ENCODE measurements at places on chromosomes 5 and 9.

- no peak for DNase-seq
These were observed 74.4 kb downstream of the GLIS3 start for GRCh38 chr9:4225291-4226028.

- DNase-seq: no peak
These were observed 13.6 kb downstream of the MED27 start for GRCh38 chr9:132066057-132066456.

GRCh38 chr5:147446523-147446922, 63.3 kb downstream of the DPYSL3 start:
- DNase-seq: no peak

DNA sequence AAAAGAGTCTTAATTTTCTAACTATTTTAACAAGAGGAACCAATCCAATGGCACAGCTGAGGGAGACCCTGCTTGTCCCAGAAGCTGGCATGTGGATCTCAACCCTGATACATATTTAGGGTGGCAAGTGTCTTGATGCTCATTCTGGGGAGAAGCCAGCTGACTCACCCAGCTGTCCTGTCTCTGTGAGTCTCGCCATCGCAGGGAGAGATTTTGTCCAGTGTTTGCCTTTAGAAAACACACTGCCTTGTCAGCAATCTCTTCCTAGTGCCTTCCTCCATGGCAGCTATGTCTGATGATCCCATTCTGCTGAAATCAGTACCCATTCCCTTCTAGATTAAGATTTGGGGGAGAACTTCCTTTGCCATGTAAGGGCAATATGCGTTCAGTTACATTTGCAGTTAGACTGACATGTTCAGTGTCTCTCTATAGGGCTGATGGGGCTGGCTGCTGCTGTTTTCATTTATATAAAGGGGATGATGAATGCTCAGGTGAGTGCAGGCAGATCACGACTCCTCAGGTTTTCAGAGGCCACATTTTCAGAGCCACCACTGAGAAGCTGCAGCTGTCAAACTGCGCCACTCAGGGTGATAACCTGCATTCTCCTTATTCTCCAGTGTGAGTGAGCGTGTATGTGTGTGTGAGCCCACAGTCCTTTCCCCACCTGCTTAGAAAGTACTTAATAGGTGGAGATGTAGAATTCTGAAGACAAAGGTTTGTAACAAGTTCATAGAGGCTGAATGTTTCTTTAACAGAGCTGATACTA, 217.0 kb downstream of the GAS1 start:
- DNase-seq: no peak

- no peak for DNase-seq
These were observed 188.7 kb downstream of the LURAP1L start for GRCh38 chr9:12963537-12963936.

GRCh38 chr5:17951392-17952169, 317.3 kb downstream of the TAF11L14 start:
- DNase-seq: no peak

- DNase-seq: peak; percentile 88
These were observed 23.1 kb upstream of the TDRD7 start for GRCh38 chr9:97388721-97389238.

DNA sequence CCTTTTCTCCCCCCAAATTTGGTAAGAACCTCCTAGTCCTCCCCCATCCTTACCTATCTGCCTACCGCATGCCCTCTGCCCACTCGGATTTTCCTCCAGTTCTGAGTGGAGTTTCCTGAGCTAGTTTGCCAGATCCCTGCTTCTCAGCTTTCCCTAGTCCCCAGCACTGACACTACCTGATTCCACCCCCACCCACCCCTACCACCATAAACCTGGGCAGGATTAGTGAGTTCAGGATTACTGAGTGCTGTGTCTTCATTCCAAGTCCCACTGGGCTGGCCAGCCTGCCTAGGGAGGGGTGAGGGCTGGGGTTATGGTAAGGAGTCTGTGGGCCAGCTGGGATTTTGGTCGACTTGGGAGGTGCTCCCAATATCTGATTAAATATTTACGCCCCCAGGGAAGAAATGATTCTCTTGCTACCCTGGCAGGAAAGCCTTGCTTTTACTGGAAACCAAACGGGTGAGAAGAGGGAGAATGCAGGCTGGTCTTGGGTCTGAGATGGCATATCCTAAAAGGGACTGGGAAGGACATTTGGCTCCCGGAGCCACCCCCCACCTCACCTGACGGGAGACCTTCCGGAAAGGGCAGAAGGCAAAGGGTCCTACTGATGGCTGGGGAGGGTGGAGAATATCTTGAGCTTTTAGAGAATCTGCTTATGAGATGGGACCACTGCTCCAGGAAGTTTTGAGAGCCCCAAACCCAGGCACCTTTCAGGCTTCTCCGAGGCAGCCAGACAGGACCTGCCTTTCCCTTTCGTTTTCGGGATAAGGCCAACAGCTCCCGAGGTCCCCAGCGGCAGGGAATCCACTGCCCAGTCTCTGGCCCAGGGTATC, 3.7 kb downstream of the PITX1 start:
- DNase-seq: no peak
